Activated CD4-positive, alpha-beta T cell treated with anti-CD3 and anti-CD28 coated beads for 48 hours (primary cell): ENCODE measurements at places on chromosomes 7 and 10.

GRCh38 chr10:60817398-60817805 is 39.1 kb downstream of the CDK1 start:
- DNase-seq = no peak

- no peak for DNase-seq
These were observed 464.1 kb downstream of the SUGCT start for GRCh38 chr7:40598915-40599314.

- DNase-seq = no peak
These were observed 336.7 kb downstream of the C7orf25 start for GRCh38 chr7:42575171-42575570.

- DNase-seq = no peak
These were observed 297.2 kb downstream of the C7orf25 start for GRCh38 chr7:42614636-42615035.

DNA sequence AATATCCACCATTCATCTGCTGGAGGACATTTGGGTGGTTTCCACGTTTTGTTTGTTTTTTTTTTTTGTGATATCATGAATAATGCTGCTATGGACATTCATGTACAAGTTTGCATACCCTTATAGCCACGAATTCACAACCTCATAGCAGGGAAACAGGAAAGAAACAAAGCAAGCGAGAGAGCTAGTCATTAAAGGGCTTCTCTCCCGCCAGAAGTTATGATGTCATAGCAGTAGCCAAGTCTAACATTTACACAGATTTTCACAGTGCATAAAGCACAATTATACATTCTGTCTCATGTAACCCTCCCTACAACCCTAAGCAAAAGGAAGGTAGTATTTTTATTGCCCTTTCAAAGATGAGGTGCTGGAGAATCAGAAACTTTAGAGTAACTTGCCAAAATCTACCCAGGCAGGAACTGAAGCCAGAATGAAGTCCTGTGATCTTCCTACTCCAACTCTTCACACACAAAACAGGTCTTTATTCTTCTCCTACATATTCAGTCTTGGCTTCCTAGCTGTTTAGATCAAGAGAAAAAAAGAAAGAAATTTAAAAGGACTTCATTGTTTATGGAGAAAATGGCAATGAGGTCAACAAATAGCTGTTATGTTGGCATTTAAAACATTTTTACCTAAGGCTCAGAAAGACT is 33.9 kb upstream of the GPAM start:
- DNase-seq = no peak

DNA sequence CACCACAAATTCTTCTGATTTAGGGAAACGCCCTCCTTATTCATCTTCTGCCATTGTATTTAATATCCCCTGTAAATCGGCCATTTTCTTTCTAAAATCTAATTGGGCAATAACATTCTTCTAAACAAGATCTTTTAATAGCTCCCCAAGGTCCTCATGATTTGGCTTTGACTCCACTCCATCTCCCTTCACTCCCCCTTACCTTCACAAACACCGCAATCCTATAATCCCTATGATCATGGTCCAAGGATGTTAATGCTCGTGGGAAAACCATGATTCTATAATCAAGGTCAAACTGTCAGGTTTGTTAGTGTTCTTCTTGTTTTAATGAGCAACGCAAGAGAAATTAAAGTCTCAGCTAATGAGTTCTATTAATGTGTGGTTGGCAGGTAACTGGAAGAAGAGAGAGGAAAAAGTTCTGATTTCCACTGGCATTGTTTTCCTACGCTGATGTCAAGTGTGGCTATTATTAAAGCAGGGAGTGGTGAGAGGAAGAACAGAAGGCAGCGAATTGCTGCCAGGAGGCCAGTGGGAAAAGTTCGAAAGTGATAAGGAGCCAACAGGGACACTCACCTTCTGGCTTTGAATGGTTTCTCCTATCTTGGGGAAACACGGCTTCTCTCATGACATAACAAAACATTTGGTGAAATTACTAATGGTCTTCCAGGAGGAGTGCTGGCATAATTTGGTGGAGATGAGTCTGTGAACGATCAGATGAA is 28.1 kb downstream of the LRRC72 start:
- no peak for DNase-seq

GRCh38 chr7:43838201-43838658 is 31.1 kb downstream of the MRPS24 start:
- no peak for DNase-seq

DNA sequence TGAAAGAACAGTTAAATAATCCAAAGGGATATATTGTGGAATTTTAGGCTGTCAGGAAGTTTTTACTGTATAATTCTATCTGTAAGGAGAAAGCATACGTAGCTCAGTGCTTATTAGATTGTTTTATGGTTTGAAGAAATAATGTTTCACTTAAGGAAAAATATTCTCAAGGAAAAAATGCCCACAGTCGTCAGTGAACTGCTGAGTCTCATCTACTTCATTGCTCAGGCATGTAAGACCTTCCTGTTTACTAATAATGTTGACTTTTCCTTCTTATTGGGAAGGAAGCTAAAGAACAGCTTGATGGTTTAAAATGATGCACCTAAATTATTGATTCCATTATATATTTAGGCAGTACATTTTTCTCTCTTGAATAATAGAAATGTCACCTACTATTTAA is 304.2 kb downstream of the SDK1 start:
- DNase-seq = no peak

GRCh38 chr7:95141755-95142154 is 182.6 kb downstream of the PON1 start:
- DNase-seq = no peak

- DNase-seq = no peak
These were observed 164.3 kb downstream of the BAMBI start for GRCh38 chr10:28841625-28842024.
